ENCODE measurements at places on chromosomes 12 and 14.

DNA sequence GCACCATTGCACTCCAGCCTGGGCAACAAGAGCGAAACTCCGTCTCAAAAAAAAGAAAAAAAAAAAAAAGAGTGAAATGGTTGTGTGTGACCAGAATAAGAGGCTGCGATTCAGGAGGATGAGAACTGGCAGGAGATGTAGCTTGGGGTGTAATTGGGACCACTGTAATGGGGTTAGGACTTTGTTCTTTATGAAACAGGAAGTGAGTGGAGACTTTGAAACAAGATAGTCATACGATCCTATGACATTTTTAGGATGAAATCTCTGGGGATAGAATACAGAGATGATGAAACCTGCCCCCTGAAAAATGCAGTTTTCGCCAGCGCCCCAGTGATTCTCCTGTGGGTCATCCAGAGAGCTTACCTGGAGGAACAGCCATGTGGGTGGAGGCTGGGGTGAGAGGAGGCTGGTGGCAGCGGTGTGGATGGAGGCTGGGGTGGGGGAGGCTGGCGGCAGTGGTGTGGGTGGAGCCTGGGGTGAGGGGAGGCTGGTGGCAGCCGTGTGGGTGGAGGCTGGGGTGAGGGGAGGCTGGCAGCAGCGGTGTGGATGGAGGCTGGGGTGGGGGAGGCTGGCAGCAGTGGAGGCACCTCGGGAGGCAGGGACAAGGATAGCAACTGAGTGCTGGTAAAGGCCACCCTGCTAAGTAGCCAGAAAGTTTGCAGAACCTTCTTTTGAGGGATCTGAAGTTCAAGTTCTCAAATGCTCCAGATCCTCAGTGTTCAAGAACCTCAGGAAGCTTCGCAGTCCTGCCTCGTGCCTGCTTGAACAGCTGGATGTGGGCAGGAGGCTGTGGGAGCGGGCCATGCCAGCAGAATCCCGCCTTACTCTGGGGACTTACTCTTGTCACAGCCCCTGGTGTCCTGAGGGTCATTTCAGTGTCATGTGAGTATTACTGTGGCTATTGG is 20.2 kb downstream of the FBXL14 start:
- no peak for DNase-seq

DNA sequence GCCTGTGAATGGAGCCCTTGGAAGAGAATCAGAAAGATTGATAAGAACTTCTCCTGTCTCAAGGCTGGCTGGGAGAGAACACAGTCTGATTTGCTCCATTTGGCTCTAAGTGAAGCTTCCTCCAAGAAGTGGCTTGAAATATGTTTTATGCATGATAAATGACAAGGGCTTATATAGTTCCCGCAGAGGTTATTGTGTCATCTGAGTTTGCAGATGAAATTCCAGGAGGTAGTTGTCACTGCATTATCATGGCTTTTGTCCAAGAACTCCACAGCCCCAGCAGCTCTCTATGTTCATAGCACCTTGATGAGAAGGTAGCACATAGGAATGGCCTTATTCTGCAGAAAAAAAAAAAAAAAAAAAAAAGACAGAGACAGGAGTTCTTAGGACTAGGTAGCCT is 108.5 kb downstream of the DACT1 start:
- DNase-seq, result no peak

DNA sequence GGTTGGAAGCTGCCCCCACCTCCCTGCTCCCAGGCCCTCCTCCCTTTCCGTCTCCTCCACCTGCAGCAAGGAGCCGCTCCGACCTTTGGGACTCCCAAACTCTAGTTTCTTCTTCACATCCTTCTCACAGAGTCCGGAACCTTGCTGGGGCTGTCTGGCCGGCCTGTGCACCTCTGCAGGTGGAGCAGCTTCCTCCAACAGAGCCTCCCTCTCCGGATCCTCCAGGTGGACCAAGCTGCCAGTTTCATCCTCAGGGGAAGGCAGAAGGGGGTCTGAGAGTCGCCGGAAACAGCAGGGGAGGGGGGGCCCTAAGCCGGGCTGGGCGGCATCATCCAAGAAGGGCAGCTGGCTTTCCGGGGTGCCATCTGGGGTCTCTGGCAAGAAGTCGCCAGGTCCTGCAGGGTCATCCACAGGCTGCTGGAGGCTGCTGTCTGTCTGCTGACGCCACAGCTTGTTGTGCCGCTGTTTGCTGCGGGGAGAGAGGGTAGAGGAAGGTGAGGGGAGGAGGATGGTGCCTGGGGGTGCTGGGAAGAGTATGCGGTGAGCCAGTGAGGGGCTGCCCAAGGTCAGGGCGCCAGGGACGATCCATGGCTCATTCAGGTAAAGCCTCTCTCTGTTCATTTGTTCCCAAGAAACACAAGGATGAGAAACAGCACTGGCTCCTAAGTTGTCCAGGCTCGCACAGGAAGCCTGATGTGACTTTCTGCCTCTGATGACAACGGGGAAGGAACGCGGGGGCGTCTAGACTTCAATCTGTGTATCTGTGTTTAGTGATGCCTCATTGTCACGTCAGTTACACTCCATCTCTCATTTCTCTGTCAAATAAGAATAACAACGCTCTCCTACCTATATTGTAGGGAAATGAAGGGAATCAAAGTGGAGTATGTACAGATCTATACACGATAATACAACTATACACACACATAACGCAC is 61.3 kb upstream of the CORO1C start:
- DNase-seq, result no peak

- DNase-seq, result no peak
Observed at GRCh38 chr14:99159341-99160340, 112.4 kb downstream of the BCL11B start.

DNA sequence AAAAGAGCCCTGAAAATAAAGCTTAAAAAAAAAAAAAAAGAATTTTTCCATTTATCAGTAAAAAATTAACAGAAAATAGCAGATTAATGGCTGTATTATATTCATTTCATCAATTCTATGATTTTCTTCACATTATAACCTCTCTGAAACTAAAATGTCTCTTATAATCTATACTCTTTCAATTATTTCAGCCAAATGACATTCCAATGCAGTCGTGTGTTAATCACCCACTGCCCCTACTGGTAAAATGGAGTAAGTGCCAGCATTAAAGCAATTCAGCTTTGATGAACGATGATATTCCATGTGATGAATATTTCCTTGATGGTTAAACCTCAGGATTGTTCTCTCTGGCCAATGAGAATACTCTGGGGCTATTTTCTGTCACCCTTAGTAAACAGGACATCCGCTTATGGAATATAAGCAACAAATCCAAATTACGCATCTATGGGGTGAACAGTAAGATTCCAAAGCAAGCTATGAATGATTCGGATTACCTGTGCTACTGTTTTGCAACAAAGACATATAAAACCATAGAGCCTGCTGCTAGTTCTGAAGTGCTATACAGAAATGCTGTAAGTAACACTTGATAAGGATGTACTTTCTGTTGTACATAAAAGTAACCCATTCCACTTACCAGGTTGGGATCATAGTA is 20.3 kb upstream of the SYCP3 start:
- no peak for DNase-seq

DNA sequence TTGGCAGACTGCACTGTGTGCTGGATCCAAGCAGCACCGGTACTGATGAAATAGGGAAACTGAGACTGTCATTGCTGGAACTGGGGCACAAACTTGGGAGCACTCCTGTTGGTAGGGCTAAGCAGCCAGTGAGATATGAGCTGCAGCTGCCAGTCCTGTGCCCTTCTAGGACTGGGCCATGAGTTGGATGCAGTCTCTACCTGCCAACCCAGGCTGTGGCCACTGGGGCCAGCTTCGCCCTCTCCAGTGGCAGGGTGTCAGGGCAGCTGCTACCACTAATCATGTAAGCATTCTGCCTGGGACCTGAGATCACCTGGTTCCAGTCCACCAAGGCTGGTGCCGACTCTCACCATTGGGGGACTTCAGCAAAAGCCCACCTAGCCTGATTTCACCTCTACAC is 121.1 kb downstream of the PAWR start:
- DNase-seq, result no peak

GRCh38 chr12:32811686-32812392 is 56.1 kb upstream of the YARS2 start:
- no peak for DNase-seq

DNA sequence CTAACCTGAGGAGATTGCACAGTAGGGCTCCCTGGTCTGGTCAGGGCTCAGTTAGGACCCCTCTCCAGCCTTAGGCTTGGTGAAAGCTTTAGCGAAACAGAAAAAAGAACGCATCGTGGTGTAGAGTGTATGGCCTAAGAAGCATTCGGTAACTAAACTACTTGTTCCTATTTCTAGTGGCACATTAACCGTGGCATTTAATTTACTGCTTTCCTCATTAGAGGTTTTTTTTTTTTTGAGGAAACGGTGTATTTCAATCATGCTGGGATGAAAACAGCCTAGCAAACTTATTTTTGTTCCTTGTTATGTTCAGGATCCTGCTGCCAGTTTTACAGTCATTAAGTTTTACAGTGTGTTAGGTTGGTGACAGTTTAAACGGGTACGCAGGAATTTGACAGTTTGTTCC is 518 bp upstream of the OSBPL8 start:
- DNase-seq, result no peak

GRCh38 chr12:79347866-79348265 is 342.9 kb downstream of the PAWR start:
- no peak for DNase-seq

DNA sequence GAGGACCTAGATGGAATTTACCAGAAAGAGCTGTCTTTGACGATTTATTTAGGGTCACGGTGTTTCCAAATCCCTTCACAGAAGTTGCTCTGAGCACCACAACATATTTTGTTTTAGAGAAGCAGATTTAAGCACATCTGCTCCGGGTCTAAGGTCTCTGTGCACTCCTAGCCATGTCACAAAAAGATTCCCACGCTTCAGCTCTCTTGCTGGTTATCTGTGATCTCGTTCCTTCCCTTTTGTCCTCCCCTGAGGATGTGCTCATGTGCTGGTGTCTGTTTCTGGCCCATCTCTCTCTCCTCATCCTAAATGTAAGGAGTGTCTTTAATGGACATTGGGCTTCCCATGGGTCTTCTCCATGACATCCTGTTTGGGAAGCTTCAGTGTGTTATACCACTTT is 53.7 kb upstream of the GNPNAT1 start:
- DNase-seq, result no peak

DNA sequence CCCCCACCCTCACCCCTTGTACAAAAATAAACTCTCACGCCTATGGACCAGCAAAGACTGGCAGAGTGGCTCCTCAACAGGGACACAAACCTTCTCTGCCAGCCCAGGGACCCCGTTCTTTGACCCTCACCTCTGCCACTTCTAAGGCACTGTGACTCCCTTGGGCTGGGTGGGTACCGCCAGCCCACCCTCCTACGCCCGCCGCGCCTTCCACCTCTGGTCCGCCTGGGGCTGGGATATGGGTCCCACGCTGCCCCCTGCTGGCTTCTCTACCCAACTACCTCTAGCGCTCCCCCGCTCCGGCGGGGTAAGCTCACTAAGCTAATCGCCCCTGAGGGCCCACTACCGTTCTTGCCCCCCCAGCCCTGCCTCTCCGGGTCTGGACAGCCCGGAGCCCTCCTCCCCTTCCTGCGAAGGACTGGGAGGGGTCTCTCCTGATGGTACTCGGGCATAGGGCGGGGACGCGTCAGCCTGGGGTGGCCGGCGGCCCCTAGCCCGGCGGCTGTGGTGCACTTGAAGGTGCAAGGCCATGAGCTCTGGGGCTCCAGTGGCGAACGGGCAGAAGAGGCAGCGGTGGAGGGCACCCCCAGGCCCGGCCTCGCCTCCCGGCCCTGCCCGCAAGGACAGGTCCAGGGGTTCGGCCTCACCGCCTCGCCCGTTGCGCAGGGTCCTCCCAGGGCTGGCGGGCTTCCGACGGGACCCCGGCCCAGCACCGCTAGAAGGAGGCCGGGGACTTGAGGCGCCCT is 8.1 kb downstream of the ZNF219 start:
- DNase-seq, result no peak

- DNase-seq, result no peak
Observed at GRCh38 chr14:89143595-89143994, 273.4 kb downstream of the FOXN3 start.

DNA sequence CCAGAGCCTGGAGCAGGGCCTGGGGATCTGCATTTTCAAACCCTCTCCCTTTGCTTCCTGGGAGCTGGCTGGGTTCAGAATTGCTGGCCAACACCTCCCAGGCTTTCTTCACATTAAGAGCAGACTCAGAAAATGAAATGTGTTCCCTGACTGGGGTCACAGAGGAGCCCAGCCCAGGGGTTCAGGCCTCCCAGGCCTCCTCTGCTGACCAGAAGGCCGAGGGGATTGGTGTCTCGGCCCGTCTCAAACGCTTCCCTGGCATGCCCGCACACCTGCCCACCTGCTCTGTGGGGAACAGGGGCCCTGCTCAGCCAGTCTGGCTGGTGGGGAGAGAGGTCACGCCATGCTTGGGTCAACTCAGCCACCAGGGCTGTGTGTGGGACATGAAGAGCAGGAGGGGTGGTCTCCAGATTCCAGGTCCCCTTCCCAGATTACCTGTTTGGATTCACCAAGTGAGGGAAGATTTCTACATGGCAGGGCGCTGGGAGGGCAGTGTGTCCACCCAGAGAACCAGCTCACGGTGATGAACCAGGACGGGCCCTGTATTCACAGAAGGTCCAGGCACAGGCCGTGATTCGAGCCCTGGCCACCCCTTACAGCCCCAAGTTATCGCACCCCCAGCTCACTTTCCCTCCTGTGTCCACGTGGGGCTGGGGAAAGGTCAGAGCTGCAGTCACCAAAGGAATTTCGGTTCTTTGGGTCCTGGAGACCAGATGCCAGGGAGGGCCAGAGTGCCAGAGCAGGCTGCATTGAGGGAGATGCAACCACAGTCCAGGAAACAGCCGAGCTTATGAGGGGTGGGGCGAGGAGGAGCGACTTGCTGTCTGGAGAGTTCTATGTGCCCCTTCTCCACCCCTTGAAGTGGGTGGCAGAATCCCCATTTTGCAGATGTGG is 55.2 kb upstream of the RIN3 start:
- DNase-seq, result no peak

GRCh38 chr14:37270629-37271028 is 72.9 kb downstream of the MIPOL1 start:
- DNase-seq, result no peak
